ENCODE measurements at places on chromosomes 1 and 21.

GRCh38 chr1:31843506-31843905 is 27.7 kb upstream of the SPOCD1 start:
- no peaks in the 10 kb centered on the region for H3K36me3 ChIP-seq
- H3K4me1 ChIP-seq, result no peaks in the 10 kb centered on the region
- no peak overlapping the region for H3K27ac ChIP-seq
- H3K27me3 ChIP-seq, result no peaks in the 10 kb centered on the region

- H3K4me1 ChIP-seq, result peaks cover 63% of the 10 kb centered on the region
- H3K27me3 ChIP-seq, result no peaks in the 10 kb centered on the region
- H3K4me3 ChIP-seq, result peak within 1 kb of the TSS; percentile 70
Measured at GRCh38 chr1:201888282-201889089, at the start of gene SHISA4. TSS of gene SHISA4 (plus strand) at chr1:201888898. CDS start at chr1:201888995, 97 bp downstream.

- no peak overlapping the region for H3K4me3 ChIP-seq
- H3K27ac ChIP-seq, result no peak overlapping the region
- peaks cover 47% of the 10 kb centered on the region for H3K36me3 ChIP-seq
- peaks cover 4% of the 10 kb centered on the region for H3K4me1 ChIP-seq
- H3K27me3 ChIP-seq, result no peaks in the 10 kb centered on the region
Measured at GRCh38 chr1:24468685-24469316, 33.8 kb upstream of the RCAN3 start.

DNA sequence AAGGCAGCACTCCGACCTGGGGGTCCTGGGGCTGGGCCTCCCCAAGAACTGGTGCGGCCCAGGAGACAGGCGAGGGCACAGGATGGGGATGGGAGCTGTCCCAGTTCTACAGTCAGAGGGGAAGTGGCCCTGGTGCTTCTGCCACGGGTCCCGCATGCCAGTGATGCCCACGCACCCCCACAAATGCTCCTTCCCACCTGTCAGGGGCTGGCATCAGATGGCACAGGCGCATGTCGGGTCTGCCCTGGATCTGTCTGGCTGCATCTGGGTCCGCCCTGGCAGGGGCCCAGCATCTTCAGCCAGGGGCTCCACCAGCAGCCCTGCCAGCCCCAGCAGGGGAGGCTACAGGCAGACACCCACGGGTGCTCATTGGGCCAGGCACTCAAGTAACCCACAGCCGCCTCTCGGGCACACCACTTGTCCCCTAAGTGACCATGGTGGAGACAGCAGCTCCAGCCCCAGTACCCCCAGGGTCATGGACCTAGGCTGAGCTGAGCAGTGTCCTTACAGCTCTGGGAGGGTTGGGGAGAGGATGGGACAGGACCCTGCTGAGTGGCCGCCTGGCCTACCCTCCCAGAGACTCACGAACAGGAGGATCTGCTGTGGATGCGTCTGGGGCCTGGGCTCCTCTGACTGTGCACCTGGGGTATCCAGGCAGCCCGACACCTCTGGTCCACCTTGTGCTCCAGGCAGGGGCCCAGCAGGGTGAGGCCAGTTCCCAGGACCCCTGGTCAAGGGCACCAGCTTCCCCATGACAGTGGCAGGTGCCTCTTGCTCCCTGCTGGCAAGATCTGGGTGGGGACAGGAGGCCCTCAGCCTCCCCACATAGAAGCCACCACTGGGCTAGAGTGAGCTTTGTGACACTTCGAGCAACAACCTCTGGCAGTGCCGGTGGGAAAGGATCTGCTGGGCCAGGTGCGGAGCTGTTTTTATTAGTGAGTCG is 5.4 kb downstream of the SMIM1 start:
- peaks cover 39% of the 10 kb centered on the region for H3K36me3 ChIP-seq
- DNase-seq, result no peak
- no peak overlapping the region for H3K27ac ChIP-seq
- H3K4me3 ChIP-seq, result no peak overlapping the region
- H3K4me1 ChIP-seq, result peaks cover 20% of the 10 kb centered on the region

DNA sequence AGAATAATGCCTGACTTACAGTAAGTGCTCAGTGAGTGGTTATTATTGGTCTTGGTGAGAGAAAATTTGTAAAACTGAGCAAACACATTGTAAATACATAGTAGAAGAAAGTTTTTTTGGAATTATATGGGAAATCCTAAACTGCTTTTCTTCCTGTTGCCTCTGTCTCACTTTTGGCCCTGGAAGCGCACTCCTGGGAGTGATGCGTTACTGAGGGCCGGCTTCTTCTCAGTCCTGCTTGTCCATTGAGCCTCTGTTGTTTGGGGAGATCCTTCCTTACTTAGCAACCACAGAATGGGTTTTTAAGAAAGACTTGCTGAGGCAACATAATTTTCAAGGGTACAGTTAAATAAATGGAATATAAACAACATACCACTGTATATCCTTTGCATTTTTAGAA is 166.0 kb downstream of the EDEM3 start:
- no peaks in the 10 kb centered on the region for H3K27me3 ChIP-seq
- H3K27ac ChIP-seq, result no peak overlapping the region
- no peaks in the 10 kb centered on the region for H3K4me1 ChIP-seq
- no peak overlapping the region for H3K4me3 ChIP-seq
- no peaks in the 10 kb centered on the region for H3K36me3 ChIP-seq
- DNase-seq, result no peak

GRCh38 chr1:81547261-81547911 is 253.3 kb upstream of the ADGRL2 start:
- H3K27me3 ChIP-seq, result no peaks in the 10 kb centered on the region
- H3K36me3 ChIP-seq, result no peaks in the 10 kb centered on the region
- no peak overlapping the region for H3K27ac ChIP-seq
- DNase-seq, result no peak

DNA sequence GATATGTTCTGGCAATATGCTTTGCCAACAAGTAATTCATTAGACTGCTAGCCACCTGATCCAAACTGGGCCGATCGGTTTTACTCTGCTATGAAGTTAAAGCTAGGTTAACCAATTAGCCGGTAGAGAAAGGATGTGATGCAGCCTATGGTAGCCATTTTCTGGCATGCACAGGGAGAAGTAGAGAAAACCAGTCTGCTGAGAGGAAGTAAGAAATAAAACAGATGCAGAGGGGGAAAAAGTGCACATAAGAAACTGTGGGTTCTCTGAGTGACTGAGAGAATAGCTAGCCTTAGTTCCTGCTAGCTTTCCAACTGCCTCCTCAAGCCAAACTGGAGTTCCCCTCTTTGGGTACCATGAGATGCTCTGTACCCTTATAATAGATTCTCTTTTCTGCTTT is 52.8 kb downstream of the ARID4B start:
- H3K36me3 ChIP-seq, result no peaks in the 10 kb centered on the region
- H3K4me3 ChIP-seq, result no peak overlapping the region
- DNase-seq, result no peak
- H3K4me1 ChIP-seq, result peaks cover 62% of the 10 kb centered on the region
- no peak overlapping the region for H3K27ac ChIP-seq

GRCh38 chr1:203263496-203263895 is 34.0 kb upstream of the CHIT1 start:
- no peaks in the 10 kb centered on the region for H3K36me3 ChIP-seq
- H3K27me3 ChIP-seq, result no peaks in the 10 kb centered on the region
- H3K4me1 ChIP-seq, result peaks cover 5% of the 10 kb centered on the region
- no peak overlapping the region for H3K4me3 ChIP-seq

DNA sequence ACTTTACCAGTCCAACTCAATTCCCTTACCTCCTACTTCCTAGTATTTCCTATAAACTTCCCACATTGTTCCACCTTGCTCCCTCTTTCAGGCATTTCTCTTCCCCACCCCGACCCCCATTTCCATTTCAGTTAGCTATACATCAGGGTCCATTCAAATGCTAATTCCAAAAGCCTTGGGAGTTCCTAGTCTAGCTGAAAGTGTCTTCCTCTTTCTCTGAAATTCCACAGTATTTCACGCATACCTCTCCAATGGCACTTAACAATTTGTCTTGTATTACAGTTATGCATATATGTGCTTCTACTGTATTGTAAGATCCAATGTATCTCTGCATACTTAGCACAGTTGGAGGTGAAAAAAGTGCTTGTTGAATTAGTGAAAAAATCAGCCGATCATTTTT is 94.9 kb downstream of the ZNF644 start:
- no peak overlapping the region for H3K27ac ChIP-seq
- no peaks in the 10 kb centered on the region for H3K36me3 ChIP-seq
- peaks cover 12% of the 10 kb centered on the region for H3K4me1 ChIP-seq
- no peaks in the 10 kb centered on the region for H3K27me3 ChIP-seq
- no peak overlapping the region for H3K4me3 ChIP-seq
- DNase-seq, result no peak

DNA sequence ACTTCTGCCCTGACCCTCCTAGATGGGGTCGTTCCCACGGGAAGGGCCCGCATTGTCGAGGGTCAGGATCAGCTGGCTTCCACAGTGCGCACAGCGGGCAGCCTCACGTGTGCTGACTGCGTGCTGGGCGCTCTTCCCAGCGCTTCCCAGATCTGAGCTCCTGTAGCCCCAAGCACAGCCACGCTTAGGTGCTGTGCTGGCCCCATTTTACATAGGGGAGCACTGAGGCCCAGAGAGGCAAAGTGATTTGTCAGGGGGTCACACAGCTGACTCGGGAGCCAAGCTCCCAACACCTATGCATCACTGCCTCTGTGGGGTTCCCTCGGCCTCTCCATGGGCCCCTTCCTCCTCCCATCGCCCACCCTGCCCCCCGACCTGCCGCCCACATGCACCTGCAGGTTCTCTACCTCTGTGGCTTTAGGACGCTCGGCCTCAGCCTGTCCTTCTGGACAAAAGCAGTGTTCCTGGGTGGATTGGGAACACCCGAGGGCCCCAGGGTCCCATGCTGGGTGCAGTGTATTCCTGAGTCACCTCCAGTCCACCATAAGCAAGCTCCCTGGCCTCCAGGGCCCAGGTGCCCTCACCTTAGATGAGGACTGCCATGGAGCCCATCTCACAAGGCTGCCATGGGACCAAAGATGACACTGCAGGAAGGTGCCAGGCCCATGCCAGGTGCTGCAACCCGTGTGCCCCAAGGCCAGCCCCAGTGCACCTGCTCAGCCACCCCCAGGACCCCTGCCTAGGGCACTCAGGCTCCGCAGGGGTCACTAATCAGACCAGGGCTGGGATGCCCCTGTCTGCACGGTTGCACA is 23.3 kb downstream of the TFF3 start:
- no peak for DNase-seq
- peaks cover 68% of the 10 kb centered on the region for H3K36me3 ChIP-seq
- no peak overlapping the region for H3K27ac ChIP-seq
- no peak overlapping the region for H3K4me3 ChIP-seq
- H3K27me3 ChIP-seq, result no peaks in the 10 kb centered on the region

- peak overlapping the region; percentile 59 for H3K27ac ChIP-seq
- no peak overlapping the region for H3K4me3 ChIP-seq
- peaks cover 24% of the 10 kb centered on the region for H3K4me1 ChIP-seq
- H3K36me3 ChIP-seq, result no peaks in the 10 kb centered on the region
Measured at GRCh38 chr21:38958940-38959691, 153.4 kb downstream of the ETS2 start.

DNA sequence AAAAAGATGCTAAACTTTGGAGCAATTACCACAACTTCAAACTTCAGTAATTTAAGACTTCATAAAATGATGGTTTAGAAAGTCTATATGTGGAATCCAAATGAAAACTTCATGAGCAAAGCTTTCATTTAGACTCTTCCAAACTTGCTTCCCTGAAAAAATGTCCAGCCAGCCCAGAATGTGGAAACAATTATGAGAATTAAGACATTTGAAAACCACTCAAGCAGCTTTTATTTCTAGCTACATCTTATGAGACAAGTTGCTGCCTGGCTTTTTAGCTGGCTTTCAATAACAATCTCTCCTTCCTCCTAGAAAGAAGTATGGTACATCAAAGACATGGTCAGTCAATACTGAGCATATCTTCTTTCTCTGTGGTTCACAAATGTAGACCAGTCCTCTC is 21.8 kb downstream of the LPAR3 start:
- no peaks in the 10 kb centered on the region for H3K4me1 ChIP-seq
- H3K4me3 ChIP-seq, result no peak overlapping the region
- no peak for DNase-seq
- H3K36me3 ChIP-seq, result no peaks in the 10 kb centered on the region
- no peaks in the 10 kb centered on the region for H3K27me3 ChIP-seq

- no peak for DNase-seq
- H3K4me3 ChIP-seq, result no peak overlapping the region
- no peak overlapping the region for H3K27ac ChIP-seq
- H3K4me1 ChIP-seq, result no peaks in the 10 kb centered on the region
- no peaks in the 10 kb centered on the region for H3K27me3 ChIP-seq
- H3K36me3 ChIP-seq, result no peaks in the 10 kb centered on the region
Measured at GRCh38 chr1:30744060-30744756, 13.4 kb downstream of the LAPTM5 start.

DNA sequence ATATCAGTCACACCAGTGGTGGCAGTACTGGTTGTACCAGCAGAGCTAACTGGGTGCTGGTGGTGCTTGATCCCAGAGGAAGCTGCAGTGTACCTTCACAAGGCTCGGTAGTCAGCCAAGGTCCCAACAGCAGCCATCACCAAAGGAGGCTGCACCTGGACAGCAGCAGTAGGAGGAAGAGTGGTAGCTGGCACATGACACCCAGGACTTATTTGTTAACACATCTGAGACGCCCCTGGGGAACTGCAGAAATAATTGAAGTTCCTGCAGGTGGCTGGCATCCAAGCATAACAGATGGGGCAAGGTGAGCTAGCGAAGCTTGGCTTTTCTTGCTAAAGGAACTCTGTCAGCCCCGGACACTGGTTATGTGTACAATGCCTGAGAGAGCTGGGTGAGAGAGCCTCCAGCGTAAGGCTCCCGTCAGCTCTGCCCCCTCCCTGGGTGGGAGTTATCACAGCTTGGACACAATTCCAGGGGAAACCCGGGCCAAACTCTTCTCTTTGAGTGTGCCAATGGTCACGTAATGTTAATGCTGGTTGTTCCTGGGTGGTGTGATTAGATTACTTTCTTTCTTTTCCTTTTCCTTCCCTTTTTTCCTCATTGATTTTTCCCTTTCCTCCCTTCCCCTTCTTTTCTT is 29.1 kb upstream of the PARP1 start:
- DNase-seq, result no peak
- H3K4me3 ChIP-seq, result no peak overlapping the region
- H3K4me1 ChIP-seq, result no peaks in the 10 kb centered on the region
- H3K36me3 ChIP-seq, result no peaks in the 10 kb centered on the region

DNA sequence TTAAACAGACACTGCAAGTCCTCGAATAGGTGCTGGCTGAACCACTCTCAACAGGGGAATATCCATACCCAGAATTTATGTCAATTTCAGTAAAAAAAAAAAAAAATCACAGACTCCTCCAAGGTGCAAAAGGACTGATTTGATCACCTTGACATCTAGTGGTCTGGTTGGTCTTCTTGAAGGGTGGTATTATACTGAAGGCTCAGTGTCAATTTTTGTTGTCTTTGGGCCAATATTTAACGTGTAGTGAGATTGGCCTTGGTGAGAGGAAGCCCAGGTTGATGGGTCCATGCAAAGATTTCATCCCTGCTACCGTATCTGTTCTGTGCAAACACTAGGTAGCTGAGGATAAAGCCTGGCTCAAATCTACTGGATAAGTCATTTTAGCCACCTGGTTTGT is 4.0 kb upstream of the GBP5 start:
- H3K4me1 ChIP-seq, result no peaks in the 10 kb centered on the region
- H3K4me3 ChIP-seq, result no peak overlapping the region
- no peaks in the 10 kb centered on the region for H3K27me3 ChIP-seq

GRCh38 chr1:192524223-192524622 is 51.4 kb upstream of the RGS1 start:
- no peak overlapping the region for H3K4me3 ChIP-seq
- no peaks in the 10 kb centered on the region for H3K36me3 ChIP-seq
- H3K4me1 ChIP-seq, result peaks cover 26% of the 10 kb centered on the region

- no peak for DNase-seq
- no peak overlapping the region for H3K4me3 ChIP-seq
- H3K27ac ChIP-seq, result no peak overlapping the region
Measured at GRCh38 chr1:245870698-245871097, 636.4 kb downstream of the SMYD3 start.

Measured in sigmoid colon (tissue), 7 donors.